A172 (cell line): ENCODE measurements at places on chromosomes 6 and 20. TPM values are rescaled to one million over a fixed set of nuclear protein-coding genes. Genes with fewer than 3 reads are reported as not detected.
A peak's percentile ranks its signal among the peaks of the same experiment; 100 is the strongest.

GRCh38 chr6:28161410-28162079, 19.9 kb downstream of the ZKSCAN8 start:
- peak; percentile 31 for DNase-seq

DNA sequence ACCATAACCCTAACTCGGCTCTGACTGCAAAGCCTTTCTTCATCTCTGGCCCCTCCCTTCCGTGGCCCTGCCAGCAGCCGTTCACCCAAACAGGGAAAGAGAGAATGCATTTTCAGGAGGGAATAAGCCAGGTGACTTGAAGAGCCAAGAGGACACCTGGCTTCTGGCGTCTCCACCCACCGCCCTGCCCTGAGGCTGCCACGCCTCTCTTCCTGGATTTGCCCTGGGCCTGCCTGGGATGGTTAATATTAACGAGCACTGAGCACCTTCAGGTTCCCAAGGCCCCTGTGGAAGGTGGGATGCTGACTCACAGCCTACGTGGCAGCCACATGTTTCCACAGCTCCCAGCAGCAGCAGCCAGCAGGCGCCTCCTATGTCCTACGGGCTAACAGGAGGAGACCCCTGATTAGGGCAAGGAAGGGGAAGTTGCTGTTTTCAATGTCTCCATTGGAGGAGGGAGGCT, 138.0 kb upstream of the RREB1 start:
- DNase-seq, result peak; percentile 4

Gene C6orf118
- total RNA-seq, result 0.29 TPM in 1 of 2 replicates, not detected in the other

- no peak for DNase-seq
Measured at GRCh38 chr6:108364470-108364869, 69.6 kb downstream of the AFG1L start.

DNA sequence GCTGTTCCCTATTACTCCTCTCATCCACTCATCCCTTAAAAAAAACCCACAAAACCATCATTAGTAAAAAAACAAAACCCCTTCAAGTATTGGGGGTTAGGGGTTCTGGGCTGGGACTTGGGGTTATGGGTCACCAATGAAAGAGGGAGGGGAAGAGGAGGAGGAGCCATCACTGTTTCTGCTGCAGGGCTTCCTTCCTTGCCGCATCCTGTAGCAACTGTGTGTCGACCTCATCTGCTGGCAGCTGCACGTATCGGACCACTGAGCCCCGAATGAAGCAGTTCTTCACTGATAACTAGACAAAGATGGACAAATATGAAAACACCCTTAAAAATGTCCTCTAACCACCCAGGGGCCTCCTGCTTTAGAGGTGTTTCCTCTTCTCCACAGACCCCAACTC, 2.0 kb upstream of the VARS1 start:
- no peak for DNase-seq

- no peak for DNase-seq
Measured at GRCh38 chr20:11980263-11980662, 62.6 kb downstream of the BTBD3 start.

- no peak for DNase-seq
Measured at GRCh38 chr6:163732479-163732878, 318.0 kb downstream of the QKI start.

- no peak for DNase-seq
Measured at GRCh38 chr6:17610835-17611234, 10.7 kb downstream of the FAM8A1 start.

- DNase-seq, result no peak
Measured at GRCh38 chr6:25463441-25463840, 184.3 kb downstream of the CARMIL1 start.

DNA sequence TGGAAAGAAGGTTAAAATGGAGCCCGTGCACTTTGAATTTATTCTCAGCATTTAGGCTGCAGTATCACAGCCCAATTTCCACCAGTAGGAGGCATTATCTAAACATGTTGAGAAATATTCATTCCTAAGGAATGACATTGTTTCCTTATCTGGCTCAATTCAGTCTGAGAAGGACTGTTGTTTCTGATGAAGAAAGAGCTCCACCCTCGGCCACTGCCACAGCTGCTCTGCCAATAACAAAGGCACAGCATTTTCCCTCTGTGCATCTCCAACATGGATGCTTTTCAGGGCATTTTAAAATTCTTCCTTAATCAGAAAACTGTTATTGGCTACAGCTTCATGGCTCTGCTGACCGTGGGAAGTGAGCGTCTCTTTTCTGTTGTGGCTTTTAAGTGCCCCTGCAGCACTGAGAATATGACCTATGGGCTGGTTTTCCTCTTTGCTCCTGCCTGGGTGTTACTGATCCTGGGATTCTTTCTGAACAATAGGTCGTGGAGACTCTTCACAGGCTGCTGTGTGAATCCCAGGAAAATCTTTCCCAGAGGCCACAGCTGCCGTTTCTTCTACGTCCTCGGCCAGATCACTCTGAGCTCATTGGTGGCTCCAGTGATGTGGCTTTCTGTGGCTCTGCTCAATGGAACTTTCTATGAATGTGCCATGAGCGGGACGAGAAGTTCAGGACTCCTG, at the start of gene CALHM5:
Gene CALHM5, plus strand, starts transcription at position 216 of the 687 bp plus-strand sequence. Its CDS starts 58 bp downstream, at position 274.
- peak; percentile 88 for DNase-seq

DNA sequence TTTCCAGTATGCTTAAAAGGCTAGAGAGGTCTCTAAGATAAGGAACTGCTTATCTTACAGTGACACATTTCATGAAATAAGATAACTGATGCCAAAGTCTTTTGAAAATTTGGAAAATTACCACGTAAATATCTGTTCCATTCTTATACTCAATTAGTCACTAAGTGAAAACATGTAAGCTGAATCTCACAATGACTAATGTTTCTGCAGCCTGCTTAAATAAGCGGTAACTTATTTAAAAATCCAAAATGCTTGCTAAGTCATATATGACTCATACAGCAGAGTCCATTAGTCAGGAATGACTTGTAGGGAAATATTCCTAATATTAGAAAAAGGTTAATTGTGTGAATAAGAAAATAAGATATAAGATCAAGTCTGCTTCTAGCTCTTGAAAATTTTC, 27.8 kb upstream of the LGSN start:
- DNase-seq, result peak; percentile 66

DNA sequence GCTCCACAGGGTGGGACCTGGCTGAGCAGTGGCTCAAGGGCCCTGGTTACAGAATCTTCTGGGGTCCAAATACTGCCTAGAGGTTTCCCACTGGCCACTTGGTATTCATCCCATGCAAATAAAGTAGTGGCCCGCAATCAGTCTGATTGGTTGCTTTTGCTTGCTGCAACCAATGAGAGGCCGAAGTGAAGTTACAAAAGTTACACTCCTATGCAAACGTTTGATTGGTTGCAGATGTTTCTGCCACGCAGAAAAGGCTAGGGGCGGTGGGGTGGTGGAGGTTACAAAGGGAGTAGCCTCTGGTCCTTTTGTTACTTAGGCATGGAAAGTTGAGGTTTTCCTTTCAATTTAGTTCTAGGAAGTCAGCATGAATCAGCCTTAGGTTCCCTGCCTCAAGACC, 3.6 kb upstream of the NHLRC1 start:
- DNase-seq, result no peak

GRCh38 chr20:21240394-21240793, 62.7 kb upstream of the XRN2 start:
- no peak for DNase-seq

- DNase-seq, result no peak
Measured at GRCh38 chr6:43715056-43715788, 27.6 kb upstream of the MRPS18A start.

- DNase-seq, result no peak
Measured at GRCh38 chr6:37155394-37156312, 14.3 kb upstream of the PIM1 start.

Gene TCFL5
- total RNA-seq, result 23.7 and 24.1 TPM in 2 replicates

DNA sequence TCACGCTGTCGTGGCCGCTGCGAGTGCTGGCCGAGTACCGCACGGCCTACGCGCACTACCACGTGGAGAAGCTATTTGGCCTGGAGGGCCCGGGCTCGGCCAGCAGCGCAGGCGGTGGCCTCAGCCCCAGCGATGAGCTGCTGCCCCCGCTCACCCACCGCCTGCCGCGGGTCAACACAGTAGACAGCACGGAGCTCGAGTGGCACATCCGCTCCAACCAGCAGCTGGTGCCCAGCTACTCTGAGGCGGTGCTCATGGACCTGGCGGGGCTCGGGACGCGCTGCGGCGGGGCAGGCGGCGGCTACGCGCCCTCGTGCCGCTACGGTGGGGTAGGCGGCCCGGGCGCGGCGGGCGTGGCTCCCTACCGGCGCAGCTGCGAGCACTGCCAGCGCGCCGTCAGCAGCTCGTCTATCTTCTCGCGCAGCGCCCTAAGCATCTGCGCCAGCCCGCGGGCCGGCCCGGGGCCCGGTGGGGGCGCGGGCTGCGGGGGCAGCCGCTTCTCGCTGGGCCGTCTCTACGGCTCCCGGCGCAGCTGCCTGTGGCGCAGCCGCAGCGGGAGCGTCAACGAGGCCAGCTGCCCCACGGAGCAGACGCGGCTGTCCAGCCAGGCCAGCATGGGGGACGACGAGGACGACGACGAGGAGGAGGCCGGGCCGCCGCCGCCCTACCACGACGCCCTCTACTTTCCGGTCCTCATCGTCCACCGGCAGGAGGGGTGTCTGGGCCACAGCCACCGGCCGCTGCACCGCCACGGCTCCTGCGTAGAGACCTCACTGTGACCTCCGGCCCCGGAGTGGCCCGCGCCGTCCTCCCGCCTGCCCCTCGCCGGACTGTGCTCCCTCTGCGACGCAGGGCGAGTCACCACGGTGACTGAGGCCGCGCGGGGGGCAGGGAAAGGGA, 5.7 kb downstream of the TMEM151B start:
- DNase-seq, result no peak

GRCh38 chr6:55992546-55992945, 117.2 kb upstream of the BMP5 start:
- no peak for DNase-seq

DNA sequence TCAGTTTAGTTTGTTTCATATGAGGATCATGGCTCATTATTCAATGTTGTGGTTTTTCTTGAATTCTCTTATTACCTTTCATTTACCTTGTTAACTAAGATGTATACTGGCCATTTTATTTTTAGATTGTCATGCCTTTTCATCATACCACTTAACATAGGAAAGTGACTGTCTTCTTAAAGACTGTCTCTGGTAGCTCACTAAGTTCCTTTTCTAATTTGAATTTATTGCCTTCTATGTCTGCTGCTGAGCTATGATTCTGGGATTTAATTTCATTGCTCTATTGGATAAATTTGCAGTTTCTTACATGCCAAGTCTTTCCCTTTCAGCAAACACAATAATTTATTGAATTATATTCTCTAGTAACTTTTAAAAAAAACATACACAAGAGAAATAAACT, 49.5 kb upstream of the ANKEF1 start:
- no peak for DNase-seq

DNA sequence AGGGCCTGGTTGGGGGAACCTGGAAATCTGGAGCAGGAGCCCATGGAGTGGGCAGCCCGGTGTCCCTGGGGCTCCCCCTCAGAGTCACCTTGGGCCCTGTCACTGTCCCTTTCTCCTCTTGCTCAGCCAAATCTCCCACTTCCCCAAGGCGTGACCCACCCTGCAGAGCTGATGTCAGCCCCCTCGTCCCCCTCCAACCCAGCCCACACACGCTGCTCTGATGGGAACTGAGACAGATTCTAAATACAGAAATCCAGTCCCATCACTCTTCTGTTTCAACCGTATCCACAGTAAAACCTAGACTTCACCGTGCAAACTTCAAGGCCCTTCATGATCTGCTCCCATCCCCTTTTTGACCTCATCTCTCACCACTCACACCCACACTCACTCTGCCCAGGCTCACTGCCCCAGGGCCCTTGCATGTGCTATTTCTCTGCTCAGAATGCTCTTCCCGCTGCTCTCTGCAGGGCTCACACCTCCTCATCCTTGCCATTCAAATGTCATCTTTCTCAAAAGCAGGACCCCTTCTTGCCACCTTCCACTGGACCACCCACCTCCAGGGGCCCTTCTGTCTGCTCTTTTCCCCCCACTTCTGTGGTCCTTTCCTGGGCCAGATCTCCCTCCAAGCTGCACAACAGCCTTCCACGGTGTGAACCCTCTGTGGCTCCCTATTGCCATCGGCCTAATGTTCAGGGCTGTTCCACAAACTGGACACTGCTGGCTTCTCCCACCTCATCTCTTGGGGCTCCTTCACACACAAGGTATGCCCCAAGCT, 16.6 kb downstream of the TGM2 start:
- no peak for DNase-seq

GRCh38 chr20:37915434-37915787, 12.5 kb downstream of the VSTM2L start:
- no peak for DNase-seq

Gene NRN1
- 6.5 and 8.7 TPM in 2 replicates for total RNA-seq

Gene DNAH8
- total RNA-seq, result not detected in 2 replicates
